ENCODE measurements at places on chromosomes 3 and 15.
A peak's percentile ranks its signal among the peaks of the same experiment; 100 is the strongest.

DNA sequence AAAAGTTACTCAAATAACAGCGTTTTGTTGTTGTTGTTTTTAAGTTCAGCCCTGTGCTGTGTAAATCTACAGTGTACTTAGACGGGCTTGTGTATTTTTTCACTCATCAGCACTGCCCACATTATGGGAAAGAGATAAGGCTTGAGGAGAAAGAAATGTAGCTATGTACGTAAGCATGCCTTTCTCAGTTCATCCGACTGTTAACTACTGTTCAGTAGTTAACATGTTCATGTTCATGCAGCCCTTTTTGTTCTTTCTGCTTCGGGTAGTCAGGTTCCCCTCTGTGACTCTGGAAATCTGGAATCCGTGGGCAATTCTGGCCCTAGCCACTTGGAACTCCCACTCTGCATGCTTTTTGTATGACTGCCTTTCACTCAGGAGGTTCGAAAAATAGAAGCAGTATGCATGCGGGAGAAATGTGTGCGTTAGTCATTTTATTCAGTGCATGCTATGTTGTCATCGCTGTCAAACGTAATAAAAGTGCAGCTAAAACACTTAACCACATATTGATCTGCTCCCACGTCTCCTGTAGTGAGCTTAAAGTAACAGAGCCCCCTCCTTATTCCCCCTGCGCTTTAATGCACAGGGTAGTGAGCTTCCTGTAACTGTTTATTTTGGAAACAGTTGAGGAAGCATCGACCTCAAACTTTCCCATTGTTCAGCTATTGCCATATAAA lies 283.1 kb upstream of the NR2F2 start:
- DNase-seq, result peak; percentile 67

- peak; percentile 82 for DNase-seq
These were observed at the start of gene CMTM8 for GRCh38 chr3:32238453-32239306. CMTM8 (plus strand) TSS chr3:32238680; CDS start chr3:32238973, 293 bp downstream.

- DNase-seq, result peak; percentile 69
These were observed 24.4 kb upstream of the OCA2 start for GRCh38 chr15:28123408-28124023.

DNA sequence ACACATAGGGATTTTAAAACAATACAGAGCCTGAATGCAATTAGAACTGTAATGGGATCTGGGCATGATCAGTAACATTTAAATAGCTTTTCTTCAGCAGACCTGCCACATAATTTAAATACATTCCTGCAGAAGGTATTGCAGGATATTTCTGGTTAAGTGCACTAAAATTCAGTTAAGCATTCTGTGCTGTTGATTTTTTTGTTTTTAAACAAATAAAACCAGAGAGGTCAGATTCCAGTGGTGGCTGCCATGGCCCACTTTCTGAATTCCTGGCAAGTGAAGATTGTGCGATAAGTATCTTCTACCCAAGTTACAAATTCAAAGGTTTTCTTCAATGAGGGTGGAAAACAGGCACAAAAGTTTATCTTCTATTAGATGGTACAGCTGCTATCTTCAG lies 98.7 kb downstream of the RAP2B start:
- no peak for DNase-seq

DNA sequence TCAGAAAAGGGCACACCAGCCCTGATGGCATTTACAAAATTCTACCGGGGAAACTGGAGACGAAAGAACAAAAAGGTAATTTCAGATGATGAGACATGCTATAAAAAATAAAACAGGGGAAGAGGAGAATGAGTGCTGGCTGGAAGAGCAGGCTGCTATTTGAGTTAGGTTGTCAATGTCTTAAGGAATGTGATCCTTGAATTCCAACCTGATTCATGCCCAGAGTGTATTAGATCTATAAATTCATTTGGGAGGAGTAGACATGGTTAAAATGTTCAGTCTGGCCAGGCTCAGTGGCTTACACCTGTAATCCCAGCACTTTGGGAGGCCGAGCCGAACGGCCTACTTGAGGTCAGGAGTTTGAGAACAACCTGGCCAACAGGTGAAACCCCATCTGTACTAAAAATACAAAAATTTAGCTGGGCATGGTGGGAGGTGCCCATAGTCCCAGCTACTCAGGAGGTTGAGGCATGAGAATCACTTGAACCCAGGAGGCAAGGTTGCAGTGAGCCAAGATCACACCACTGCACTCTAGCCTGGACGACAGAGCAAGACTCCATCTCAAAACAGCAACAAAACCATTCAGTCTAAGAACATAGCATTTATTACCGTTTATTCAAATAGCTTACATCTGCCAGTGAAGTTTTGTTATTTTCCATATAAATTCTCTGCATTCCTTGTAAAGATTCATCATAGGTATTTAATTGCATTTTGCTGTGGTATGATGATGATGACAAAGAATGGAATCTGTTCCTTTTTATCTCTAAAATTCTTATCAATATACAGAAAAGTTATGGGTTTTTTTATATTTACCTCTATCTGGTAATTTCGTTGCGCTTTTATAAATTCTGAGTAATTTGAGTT lies 126.7 kb upstream of the NR2E3 start:
- DNase-seq, result no peak

DNA sequence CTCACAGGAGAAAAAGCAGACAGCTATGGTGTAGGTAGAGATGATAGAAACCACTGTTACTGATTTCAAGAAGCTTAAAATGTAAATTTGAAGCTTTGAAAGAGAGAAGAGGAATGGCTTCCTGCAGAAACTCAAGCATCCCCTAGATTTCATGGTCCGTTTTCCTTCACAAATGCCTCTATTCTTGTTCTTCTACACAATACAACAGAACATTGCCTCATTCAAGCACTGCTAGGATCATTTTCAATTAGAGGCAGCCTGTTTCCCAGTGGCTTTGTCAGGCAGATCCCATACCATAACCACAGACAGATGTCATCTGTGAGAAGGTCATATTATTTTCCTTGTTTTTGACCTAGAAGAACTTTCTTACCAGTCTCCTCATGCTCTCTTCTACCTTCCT lies 77.9 kb upstream of the SPRED1 start:
- no peak for DNase-seq

DNA sequence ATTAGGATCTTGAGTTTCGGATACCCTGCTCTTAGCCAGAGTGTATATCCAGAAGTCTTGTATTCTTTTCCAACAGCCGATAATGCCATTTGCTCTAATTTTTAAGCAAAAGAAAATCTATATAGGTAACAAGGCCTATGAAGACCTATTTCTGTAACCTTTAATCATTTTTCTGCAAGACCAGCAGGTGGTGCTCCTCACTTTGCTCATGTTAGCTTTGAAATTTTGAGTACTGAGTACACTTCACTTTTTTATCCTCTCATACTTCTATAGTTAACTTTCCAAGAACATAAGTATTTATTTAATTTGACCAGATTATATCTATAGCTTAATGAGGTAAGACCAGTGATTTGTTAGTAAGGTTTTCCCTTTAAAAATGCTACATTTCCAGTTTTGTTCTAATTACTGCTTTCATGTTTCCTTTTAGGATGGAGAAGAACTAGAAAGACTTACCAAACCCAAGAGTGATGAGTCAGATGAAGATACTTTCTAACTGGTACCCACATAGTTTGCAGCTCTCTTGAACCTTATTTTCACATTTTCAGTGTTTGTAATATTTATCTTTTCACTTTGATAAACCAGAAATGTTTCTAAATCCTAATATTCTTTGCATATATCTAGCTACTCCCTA lies 20.5 kb downstream of the SLC35A5 start:
- peak; percentile 63 for DNase-seq

DNA sequence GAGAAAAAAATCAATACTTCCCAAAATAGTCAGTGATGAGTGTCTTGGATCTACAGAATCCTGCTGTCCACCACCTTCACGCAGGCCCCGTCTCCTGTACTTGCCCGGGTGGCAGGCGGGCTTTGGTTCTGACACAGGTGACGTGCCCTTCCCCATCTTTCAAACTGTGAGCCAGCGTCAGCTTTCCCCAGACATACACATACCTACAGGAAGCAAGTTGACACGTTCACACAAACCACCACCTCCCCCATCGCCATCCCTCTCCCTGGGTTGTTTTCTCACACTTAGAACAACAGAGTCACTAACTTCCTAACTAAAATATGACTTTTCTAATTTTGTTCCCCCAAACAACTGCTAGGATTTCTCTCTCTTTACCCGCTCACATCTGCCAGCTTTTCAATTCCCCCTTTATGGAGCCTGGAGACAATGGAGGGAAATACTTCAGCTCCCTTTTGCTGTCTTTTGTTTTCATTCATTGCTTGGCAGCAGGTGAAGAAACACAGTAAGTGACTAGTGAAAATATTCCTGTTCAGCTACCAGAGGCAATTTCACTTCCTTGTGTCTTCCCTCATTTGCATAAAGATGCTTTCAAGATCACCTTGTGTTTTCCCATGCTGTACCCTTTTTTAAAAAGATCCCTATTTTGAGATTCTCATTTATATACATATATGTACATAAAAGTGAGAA lies 248.3 kb downstream of the SLCO3A1 start:
- no peak for DNase-seq

- no peak for DNase-seq
These were observed 393.3 kb downstream of the FEZF2 start for GRCh38 chr3:61980041-61980440.

DNA sequence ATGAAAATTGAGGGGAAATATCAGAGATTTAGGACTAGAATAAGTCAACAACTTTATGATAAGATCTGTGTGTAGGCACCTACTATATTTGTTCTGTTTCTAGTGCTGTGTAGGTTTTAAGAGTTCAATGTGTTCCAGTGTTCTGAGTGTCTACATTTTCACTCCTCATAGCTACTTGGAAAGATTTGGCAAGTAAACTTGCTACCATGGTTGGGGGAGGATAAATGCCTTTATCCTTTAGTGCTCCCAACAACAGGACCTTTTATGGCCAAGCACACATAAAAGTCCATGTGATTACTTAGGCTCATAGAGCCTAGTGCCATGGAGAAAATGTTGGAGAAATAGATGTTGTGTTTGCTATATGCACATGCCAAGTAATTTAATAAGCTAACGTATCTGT lies 64.0 kb downstream of the LYSMD4 start:
- DNase-seq, result no peak

DNA sequence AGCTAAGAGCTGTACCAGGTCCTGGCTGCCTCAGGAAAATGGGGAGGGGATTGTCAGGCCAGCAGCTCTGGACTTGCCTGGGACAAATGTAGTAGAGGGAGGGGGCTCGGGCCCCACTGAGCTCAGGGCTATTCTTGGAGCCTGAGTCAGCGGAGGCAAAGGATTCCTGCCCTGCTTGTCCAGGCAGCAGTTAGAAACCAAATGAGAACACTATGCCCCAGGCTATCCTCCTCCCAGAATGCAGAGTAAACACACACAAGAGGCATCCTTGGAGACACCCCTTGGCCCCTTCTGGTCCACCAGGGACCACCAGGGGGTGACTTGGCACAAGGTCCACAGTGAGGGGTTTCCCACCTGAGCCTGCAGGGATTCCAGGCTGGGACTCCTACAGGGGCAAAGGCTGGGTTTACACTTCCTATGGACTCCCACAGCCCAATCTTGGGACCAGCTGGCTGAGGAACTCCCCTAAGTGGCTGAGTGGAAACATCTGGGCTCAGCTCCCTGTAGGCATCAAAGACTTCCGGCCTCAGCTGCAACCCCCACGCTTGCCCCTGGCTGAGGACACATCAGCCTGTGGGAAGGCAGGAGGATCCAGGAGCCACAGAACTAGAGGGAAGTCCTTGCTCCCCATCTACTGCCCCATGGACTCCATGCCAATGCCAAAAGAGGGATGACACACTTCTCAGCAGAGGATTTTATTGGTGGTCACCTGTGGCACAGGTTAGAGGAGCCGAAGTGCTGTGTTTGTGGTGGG lies 3.4 kb upstream of the COL7A1 start:
- DNase-seq, result peak; percentile 36

DNA sequence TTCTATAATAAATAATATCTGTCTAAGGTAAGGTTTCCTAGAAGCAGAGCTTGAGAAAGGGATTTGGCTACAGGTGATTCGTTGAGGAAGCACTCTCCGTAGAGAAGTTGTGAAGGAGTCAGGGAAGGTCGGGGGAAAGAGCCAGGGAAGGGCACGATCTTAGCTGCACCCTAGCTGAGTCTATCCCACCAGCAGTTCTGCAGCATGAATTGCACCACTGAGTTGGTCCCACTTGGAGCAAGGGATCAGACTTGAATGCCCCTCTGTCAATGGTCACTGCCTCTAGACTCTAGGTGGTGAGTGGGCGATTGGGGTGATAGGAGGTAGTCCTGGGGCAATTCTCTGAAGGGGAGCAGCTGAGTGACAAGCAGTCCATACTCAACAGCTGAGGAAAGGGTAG lies 13.5 kb downstream of the TMC3 start:
- no peak for DNase-seq

DNA sequence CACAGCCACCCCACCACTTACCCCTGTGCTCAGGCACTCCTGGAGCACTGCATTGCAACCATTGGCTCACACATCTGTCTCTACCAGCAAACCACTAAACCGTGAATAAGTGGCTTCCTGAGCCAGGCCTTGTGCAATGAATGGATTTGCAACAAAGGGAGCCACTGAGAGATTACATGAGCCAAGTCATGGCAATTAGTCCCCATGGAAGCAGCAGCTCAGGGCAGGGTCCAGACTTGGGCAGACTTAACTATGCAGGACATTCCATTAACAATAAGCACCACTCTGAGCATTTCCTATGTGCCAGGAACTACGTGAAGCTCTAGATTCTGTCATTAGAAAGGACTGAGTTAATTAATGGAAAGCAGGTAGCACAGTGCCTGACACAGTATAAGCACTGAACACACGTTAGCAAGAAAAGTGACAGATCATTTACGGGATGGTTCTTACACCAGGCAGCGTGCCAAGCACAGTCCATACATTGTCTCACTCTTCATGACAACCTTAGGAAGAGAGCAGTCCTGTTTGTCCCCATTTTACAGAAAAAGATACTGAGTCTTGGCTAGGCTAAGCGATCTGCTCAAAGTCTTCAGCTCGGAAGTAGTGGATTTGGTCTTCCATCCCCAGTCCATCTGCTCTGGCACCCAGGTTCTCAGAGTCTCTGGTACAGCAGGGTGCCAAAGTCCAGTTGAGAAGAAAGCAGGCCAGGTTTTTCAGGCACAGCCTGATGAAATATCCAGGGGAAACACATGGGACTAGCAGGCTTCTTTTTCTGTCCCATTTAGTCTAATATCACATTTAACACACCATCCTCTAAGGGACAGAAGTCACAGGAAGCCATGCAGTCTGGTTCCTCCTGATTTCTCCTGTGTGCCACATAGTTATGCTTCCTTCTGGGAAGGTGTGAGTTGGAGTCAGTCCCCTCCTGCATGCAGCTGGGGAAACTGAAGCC lies 44.1 kb downstream of the LIPC start:
- DNase-seq, result peak; percentile 92

DNA sequence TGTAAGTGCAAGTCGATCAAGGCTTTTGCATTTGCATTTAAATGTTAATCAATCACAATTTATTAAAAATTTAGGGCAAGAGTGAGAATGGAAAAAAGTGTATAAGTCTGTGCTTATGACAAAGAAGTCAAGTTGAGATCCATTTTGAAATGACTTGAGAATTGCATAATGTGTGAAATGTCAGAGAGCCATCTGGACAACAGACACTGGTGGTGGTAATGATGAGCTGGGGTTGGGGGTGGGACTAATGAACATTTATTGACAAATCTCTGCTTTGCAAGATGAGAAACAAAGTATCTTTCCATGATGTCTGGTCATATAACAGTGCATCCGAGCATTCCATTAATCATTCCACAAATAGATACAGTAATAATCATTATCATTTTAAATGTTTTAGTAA lies 89.4 kb upstream of the ZBTB20 start:
- no peak for DNase-seq
